Esophagus mucosa (tissue), 1 donor: ENCODE measurements at places on chromosomes 16 and 17.

DNA sequence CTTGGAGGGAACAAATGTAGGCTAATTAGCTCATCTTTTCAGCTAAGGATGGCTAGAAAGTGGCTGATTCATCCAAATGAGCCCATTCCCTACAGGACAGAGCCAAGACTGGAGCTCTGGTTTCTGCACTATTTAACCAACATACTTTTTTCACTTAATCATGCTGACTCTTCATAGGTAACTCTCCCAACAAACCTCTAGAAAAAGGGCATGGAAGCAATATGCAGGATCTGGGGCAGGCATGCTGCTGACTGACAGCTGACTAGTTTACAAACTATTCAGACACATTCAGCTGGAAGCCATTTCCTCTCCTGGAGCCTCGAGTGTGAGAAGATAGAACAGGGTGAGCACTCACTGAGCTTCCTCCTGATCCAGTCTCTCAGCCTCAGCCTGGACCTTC, 6.2 kb downstream of the BECN1 start:
- ATAC-seq = no peak

GRCh38 chr17:7530023-7530900, 18.6 kb upstream of the TNFSF12 start:
- ATAC-seq = no peak

DNA sequence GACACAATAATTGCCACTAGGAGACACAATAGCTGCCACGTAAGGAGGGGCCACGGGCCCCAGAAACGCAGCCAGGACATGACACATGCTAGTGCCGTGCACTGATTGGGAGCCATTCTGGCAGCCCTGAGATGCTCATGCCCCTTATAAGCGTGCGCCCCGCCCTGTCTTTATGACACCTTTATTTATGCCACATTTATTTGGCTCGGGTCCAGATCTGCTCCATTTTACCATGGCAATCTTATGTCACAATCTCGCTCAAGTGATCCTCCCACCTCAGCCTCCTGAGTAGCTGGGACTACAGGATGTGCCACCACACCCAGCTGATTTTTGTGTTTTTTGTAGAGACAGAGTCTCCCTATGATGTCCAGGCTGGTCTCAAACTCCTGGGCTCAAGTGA, 43.8 kb upstream of the NF1 start:
- no peak for ATAC-seq

DNA sequence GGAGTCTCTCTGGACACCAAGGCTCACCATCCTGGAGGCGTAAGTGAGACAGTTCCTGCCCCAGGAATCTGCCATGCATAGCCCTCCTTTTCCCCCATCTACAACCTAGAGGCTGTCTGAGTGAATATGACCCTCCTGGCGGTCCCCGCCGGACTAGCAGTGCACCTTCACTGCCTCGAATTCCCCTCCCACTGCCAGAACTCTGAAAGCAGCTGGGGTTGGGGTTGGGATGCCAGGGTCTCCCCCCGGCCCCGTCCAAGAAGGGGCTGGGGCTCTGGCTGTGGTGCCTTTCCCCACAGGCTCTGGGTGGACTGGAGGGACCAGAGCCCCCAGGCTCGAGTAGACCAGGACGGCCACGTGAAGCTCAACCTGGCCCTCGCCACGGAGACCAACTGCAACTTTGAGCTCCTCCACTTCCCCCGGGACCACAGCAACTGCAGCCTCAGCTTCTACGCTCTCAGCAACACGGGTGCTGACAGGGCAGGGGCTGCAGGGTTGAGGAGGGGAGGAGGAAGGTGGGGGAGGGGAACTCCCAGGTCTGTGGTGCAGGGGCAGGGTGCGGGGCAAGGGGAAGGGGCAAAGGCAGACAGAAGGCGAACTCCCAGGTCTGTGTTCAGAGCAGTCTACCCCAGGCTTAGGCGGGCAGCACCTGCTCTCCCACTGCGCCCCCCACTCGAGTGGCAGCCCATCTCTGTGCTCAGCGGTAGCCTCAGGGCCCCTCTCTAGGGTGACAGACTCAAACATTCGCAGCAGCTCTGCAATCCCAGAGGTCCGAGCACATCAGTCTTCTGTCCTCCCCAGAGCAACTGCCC, 1.2 kb downstream of the ZACN start:
- no peak for ATAC-seq
